ENCODE measurements at places on chromosomes 11 and 22.
A peak's percentile ranks its signal among the peaks of the same experiment; 100 is the strongest.

GRCh38 chr11:33214767-33215166 lies 42.4 kb upstream of the HIPK3 start:
- no peak for DNase-seq

GRCh38 chr11:113730887-113731726 lies 25.0 kb upstream of the TMPRSS5 start:
- peak; percentile 73 for DNase-seq

GRCh38 chr11:27394781-27395228 lies 31.8 kb upstream of the CCDC34 start:
- no peak for DNase-seq

- no peak for DNase-seq
These were observed 184.1 kb downstream of the BCR start for GRCh38 chr22:23364389-23364788.

DNA sequence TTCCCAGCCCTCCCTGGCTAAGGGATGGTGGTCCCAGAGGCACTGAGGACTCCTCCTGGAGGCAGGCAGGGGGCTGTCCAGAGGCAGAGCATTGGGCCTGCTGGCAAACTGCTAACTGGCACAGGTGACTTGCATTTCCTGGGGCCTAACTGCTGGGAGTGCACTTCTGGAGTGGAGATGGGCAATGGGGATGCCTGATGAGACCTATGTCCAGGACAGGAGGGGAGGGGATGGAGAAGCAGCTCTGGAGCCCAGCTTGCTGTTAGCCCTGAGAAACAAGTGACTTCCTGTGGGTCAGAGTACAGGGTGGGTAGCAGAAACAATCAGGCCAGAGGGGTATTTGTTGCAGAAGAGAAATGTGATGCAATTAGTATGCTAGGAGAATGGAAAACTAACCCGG lies 253.2 kb downstream of the ST3GAL4 start:
- DNase-seq = no peak

GRCh38 chr11:116053548-116053919 lies 549.3 kb upstream of the CADM1 start:
- no peak for DNase-seq

- peak; percentile 2 for DNase-seq
These were observed 12.9 kb upstream of the FAT3 start for GRCh38 chr11:92211576-92212167.

GRCh38 chr11:66956689-66957290 lies 1.4 kb downstream of the PC start:
- DNase-seq = peak; percentile 95

GRCh38 chr22:44184006-44184405 lies 3.3 kb downstream of the PARVG start:
- no peak for DNase-seq

DNA sequence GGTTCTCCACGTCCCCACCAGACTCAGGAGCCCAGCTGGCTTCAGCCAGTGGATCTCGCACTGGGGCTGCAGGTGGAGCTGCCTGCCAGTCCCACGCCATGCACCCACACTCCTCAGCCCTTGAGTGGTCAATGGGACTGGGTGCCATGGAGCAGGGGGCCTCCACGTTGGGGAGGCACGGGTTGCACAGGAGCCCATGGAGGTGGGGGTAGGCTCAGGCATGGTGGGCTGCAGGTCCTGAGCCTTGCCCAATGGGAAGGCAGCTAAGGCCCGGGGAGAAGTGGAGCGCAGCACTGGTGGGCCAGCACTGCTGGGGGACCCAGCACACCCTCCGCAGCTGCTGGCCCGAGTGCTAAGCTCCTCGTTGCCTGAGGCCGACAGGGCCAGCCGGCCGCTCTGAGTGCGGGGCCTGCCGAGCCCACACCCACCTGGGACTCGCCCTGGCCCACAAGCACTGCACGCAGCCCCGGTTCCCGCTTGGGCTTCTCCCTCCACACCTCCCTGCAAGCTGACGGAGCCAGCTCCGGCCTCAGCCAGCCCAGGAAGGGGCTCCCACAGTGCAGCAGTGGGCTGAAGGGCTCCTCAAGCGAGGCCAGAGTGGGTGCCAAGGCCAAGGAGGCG lies 258.5 kb upstream of the PDGFD start:
- DNase-seq = no peak

DNA sequence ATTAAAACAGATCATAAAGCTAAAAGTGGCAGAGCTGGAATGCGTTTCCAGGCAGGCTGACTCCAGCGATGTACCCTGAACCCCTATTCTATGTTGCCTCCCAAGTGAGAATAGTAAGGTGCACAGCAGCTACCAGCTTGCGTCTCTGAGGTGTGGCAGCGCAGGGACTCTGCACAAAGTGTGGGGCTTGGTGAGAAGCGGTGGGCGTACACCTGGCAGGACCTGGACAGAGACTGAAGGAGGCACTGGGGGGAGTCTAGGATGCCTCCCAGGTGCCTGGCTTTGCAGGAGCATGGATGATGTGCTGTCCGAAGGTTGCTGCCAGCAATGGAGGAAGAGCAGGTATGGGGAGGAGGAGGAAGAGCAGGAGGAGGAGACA lies 42.9 kb downstream of the AMPD3 start:
- DNase-seq = no peak

GRCh38 chr22:44337678-44338004 lies 24.9 kb upstream of the SHISAL1 start:
- peak; percentile 47 for DNase-seq

- DNase-seq = peak; percentile 64
These were observed 13.7 kb downstream of the RNF141 start for GRCh38 chr11:10526974-10527918.

GRCh38 chr22:35894464-35894878 lies 134.2 kb downstream of the RBFOX2 start:
- no peak for DNase-seq

DNA sequence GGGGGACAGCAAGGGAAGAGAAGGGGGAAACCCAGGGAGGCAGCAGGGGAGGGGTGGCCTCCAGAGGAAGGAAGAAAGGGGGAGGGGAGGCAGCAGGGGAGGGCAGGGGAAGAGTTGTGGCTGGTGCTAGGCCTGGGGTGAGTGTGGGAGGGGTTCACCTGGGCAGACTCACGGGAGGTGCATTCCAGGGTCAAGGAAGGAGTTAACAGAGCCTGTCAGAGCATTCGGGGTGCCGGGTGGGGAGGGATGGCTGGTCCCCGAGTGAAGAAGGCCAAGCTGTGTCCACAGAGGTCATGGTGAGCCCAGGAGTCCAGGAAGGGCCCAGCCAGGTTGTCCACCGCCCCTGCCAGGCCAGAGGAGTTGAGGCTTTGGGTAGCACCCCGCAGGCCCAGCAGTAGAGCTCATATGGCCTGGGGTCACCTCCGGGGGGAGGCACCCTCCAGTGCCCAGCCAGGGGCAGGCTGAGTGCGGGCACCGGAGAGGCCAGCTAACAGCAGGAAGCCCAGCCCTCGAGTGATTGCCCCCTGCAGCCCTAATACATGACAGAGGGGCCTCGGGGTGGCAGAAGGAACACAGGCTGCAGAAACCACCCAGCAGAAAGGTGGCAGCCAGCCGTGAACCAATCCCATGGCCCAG lies 31.1 kb upstream of the PPARA start:
- no peak for DNase-seq

DNA sequence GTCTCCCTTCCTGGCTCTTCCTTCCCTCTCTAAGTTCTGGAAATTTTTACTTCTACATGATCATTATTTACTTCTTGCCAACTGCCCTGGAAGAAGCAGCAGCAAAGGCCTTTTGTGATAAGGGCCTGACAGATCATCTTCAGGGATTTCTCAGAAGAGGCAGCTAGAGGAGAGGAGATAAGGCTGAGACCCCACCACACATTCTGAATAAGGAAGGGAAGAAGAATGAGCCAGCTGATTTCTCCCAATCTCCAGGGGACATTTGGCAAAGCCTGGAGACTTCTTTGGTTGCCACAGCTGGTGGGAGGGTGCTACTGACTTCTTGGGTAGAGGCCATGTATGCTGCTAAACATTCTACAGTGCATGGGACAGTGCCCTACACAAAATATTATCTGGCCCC lies 122.4 kb upstream of the OR9Q1 start:
- DNase-seq = no peak

DNA sequence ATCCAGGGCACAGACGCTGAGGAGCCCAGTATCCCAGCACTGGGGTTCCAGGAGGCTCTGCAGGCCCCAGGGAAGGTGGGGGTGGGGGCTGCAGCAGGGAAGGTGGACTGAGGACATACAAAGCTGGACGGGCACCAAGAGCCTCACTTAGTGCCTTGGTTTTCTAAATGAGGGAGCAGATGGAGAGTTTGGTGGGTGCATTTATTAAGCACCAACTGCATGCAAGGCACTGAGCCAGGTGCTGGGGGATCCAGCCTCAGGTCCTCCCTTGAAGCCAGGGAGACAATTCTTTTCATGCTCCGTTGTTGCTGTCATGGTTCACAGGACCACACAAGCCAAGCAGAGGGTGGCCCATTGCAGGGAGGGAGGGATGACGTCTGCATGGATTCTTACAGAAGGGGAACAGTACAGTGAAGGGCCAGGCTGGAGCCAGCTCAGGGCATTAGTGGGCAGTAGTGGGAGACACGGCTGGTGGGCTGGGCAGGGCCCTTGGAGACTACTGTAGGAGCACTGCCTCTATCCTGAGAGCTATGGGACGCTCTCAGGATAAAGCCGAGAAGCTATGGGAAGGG lies 65.0 kb downstream of the MACROD1 start:
- DNase-seq = no peak

DNA sequence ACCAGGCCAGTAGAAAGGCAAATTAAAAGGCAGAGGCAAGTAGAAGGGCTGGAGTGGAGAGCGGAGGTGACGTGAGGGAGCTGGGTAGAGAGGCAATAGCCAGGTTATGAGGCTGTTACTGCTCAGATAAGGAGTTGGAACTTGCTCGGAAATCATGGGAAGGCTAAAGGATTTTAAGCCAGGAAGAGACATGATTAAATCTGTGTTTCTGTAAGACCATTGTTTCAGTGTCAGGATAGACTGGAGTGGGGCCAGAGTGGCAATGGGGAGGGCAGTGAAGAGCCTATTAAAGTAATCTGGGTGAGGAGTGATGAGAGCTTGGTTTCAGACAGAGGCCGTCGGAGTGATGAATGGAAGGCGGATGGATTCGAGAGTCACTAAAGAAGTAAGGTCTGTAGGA lies 39.0 kb downstream of the GRAMD1B start:
- DNase-seq = no peak

DNA sequence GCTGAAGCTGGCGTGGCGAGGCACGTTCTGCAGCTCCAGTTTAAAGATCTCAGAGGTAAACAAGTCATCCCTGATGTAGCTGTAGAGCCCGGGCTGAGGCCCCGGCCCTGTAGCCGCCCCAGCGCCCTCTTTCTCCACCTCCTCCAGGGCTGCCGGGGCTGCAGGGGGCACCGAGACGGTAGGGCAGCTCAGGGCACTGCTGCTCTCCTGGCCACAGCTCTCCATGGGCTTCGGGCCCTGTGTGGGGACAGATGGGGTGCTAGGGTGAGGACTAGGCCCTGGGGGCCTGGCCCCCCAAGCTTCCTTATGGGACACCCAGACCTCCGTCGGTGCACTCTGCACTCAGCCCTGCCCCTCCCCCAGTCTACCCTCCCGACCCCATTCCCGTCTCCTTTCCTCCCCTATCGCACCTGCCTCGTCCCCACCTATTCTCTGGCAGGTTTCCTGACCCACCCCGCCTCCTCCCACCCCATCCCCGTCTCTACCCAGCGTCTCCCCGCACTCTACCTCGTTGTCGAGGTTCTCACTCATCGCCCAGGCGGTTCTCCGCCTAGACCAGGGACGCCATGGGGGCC lies 559 bp downstream of the RANBP1 start:
- DNase-seq = no peak

DNA sequence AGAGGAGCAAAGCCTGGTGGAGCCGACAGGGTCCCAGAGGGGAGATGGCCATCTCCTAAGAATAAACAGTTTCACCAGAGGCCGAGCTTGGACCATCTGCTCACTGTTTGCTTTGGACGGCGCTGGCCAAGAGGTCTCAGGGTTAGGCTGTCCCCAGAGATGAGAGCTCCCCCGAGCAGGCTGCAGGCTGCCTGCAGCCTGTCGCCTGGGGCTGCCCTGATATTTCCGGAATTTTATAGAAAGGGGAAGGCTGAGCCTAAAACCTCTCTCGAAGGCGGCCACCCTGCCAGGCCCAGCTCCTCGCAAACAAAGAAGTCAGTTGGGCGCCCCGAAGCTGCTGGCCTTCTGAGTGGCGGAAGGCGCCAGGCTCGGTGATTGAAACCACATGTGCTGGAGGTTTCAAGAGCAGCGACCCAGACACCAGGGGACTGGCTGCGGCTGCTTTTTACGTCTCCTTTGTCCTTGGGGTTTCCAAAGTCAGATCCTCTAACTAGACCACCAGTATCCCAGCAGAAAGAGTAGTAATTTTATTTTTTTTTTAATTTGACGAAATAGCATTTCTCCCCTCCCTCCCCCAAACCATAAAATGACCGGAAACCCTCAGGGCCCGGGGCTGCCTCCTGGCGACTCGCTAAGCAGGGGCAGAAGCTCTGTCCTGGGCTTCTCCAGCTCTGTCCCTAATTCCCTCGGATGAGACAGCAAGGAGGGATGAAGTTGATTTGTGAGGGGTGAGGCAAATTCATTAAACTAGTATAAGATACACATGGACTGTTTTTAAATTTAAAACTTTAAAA lies 57.4 kb downstream of the CLMP start:
- DNase-seq = peak; percentile 74

GRCh38 chr11:131240421-131240820 lies 130.0 kb upstream of the NTM start:
- no peak for DNase-seq

DNA sequence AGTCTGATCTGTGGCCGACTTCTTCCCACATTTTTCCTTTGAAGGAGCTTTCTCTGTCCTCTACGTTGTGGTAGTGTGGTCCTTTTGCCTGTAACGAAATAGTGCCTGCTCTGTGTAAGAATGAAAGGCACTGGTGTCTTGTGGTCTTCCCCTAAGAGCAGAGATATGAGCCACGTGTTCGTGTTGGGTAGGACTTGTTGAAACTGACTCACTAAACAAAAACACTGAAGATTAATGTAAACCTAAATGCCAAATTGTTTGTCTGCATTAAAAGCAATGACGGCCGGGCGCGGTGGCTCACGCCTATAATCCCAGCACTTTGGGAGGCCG lies 10.1 kb upstream of the RPS3 start:
- DNase-seq = no peak

DNA sequence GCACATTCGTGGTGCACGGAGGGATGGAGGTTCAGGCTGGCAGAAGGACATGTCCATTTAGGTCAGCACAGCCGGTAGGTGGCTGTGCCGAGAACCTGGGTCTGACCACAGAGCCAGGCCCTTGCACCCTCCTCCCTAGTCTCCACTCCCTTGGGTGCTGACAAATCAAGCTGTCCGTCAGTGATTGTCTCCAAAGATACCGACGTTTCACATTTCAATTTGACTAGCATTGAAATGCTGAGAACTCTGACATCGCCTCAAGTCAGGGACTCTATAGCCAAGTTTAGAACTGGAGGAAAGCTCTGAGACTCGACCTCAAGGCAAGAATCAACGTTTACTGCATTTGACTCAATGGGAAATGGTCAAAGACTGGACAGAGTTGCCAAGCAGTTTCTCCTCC lies 1321.1 kb downstream of the TBC1D22A start:
- DNase-seq = no peak
